ENCODE measurements at places on chromosomes 3 and 15.
A peak's percentile ranks its signal among the peaks of the same experiment; 100 is the strongest.

- DNase-seq, result no peak
Observed at GRCh38 chr3:107218864-107219269, 158.4 kb upstream of the CCDC54 start.

GRCh38 chr3:125107861-125108567, 52.2 kb upstream of the HEG1 start:
- peak; percentile 13 for DNase-seq

DNA sequence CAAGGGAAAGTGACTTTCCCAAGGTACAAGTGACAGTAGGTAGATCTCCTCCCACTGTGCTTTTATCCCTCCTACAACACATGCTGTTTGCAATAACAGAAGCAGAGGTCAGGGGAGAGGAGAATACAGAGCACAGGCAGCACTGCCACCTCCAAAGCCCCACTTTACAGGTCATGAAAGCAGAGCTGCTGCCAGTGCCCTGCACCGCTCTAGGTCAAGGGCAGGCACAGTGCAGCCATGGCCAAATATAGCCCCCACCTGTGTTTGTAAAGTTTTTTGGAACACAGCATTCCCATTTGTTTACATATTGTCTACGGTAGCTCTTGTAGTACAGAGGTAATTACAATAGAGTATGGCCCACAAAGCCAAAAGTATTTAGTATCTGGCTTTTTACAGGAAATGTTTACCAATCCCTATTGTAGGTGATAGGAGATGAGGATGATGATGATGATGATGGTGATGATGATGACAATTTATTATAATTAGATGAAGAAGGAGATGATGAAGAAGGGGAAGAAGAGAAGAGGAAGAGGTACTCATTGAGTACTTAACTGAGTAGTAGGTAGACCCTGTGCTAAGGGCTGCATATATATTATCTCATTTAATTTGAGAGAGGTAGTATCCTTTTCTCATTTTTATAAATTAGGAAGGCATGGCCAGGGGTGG, 20.4 kb downstream of the HDC start:
- no peak for DNase-seq

- no peak for DNase-seq
Observed at GRCh38 chr3:188294823-188295487, 141.0 kb downstream of the LPP start.

- no peak for DNase-seq
Observed at GRCh38 chr3:128294999-128295468, 141.8 kb downstream of the EEFSEC start.

GRCh38 chr3:161745741-161746140, 249.1 kb downstream of the OTOL1 start:
- DNase-seq, result peak; percentile 57

GRCh38 chr3:107956991-107957900, 133.6 kb downstream of the CD47 start:
- DNase-seq, result peak; percentile 30

- no peak for DNase-seq
Observed at GRCh38 chr3:72158639-72159326, 373.8 kb upstream of the PROK2 start.

- DNase-seq, result no peak
Observed at GRCh38 chr3:167787440-167787839, 51.9 kb downstream of the SERPINI1 start.

GRCh38 chr3:156030723-156031122, 89.7 kb upstream of the KCNAB1 start:
- no peak for DNase-seq

DNA sequence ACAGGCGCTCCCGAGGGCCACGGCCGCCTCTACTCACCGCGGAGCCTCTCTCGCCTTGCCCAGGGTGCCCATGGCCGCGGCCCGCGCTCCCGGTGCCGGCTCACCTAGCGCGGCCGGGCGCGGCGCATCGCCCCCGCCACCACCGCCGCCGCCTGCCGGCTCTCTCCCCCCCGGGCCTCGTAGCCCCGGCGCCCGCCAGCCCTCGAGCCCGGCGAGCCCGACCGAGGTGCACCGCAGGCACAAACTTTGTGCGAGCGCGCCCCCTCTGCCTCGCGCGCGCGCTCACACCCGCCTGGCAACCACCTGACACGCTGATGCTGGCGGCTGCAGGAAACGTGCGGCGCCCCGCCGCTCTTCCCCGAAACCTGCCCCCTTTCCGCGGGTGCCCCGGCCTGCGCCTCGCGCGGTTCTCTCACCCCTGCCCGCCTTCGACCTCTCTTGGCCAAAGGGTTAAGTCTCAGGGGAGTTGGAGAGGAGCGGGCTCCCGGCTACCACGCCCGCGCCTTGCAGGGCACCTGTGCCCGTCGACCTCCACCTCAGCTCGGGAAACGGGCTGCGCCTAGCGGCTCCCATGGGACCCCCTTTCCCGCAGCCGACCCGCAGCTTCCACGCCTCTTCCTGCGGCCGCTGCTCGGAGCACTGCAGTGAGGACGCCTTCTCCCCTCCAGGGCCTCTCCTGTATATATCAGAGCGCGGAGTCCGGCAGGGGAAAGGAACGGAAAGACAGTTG, at the start of gene RASGRP1:
TSS of gene RASGRP1 (minus strand) at position 258 of the 730 bp plus-strand sequence. CDS start at position 72, 186 bp downstream.
- peak; percentile 13 for DNase-seq

DNA sequence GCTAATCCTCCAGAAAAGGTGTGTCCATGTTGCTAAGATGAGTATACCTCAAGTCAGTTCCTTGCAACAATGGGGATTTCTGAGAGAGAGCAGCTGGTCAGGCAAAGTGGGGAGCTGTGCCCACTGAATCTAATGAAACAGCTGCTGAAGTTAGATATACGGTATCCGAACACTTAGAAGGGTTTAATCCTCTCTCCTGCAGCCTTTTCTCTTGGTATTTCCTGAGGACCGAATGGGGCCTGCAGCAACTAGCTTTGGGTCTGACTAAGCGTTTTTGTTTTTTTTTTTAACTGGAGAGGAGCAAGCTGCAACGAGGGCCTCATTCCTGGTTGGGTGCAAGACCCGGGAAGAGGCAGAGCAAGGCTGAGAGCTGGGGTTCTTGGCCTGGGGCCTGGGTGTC, 37.6 kb upstream of the BNC1 start:
- no peak for DNase-seq

DNA sequence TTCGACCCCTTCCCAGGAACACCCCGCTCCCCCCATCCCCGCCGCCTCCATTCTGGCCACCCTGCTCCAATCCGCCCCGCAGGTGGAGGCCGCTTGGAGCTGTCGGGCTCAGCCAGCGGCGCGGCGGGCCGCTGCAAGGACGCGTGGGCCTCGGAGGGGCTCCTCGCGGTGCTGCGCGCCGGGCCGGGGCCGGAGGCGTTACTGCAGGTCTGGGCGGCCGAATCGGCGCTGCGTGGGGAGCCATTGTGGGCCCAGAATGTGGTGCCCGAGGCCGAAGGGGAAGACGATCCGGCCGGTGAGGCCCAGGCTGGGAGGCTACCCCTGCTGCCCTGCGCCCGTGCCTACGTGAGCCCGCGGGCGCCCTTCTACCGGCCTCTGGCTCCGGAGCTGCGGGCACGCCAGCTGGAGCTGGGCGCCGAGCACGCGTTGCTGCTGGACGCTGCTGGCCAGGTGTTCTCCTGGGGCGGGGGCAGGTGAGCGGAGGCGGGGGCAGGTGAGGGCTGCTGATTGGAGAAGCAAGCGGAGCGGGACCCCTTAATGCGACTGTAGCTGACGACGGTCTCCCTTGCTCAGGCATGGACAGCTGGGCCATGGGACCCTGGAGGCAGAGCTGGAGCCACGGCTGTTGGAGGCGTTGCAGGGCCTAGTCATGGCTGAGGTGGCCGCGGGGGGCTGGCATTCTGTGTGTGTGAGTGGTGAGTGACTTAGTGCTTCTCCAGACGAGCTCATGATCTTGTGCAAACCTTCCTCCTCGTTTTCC, 2.5 kb downstream of the RCCD1 start:
- no peak for DNase-seq

GRCh38 chr15:67003586-67003985, 61.8 kb upstream of the SMAD3 start:
- no peak for DNase-seq
